ENCODE measurements at places on chromosomes 6 and 20. TPM values are rescaled to one million over a fixed set of nuclear protein-coding genes. Genes with fewer than 3 reads are reported as not detected.

DNA sequence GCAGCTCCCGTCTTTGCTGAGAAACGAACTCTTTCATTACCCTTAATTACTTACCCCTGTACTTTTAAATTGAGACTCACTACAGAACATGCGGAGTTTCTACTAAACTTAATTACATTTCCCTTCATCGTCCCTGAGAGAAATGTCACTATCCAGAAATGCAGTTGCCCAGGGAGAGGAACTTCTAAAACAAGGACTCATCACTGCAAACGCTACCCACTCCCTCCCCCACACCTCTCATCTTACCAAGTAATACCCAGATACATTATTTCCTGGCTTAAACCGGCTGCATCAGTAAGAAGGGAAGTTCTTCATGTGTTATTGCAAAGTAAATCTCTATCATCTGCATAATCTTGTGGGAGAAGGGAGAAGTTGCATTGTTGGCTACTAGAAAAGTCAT is 138.3 kb downstream of the IPCEF1 start:
- DNase-seq: no peak

Gene SLC17A3
- total RNA-seq: not detected

DNA sequence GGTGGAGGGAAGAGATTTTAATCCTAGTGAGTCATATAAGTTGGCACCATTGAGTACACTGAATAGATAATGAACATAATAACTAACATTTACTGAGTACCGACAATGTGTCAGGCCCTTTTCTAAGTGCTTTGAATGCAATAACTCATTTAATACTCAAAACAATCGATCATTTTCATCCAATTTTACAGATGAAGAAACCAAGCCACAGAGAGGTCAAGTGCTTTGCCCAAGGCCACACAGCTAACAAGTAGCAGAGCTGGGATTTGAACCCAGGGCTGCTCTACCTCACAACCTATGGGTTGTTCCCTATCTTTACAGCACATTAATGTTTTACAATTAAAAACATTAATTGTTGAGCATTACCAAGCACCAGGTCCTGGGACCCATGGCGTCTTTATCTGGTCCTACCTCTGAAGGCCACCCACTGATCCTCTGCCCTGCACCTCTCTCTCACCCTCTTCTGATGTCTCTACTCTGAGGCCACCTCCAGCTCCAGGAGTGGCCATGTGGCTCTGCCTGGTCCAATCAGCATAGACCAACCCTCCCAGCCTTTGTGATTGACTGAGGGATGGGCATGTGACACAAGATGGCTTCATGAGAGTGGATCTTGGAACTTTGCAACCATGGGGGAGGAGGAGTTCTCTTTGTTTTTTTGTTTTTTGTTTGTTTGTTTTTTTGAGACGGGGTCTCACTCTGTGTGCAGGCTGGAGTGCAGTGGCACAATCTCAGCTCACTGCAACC is 83.9 kb downstream of the KCNB1 start:
- no peak for DNase-seq

GRCh38 chr6:53825532-53826321 is 30.9 kb downstream of the LRRC1 start:
- DNase-seq: no peak

- DNase-seq: no peak
Measured at GRCh38 chr6:32553037-32553742, 23.1 kb upstream of the HLA-DRB5 start.

- DNase-seq: no peak
Measured at GRCh38 chr6:51839726-51840374, 247.6 kb downstream of the PKHD1 start.

DNA sequence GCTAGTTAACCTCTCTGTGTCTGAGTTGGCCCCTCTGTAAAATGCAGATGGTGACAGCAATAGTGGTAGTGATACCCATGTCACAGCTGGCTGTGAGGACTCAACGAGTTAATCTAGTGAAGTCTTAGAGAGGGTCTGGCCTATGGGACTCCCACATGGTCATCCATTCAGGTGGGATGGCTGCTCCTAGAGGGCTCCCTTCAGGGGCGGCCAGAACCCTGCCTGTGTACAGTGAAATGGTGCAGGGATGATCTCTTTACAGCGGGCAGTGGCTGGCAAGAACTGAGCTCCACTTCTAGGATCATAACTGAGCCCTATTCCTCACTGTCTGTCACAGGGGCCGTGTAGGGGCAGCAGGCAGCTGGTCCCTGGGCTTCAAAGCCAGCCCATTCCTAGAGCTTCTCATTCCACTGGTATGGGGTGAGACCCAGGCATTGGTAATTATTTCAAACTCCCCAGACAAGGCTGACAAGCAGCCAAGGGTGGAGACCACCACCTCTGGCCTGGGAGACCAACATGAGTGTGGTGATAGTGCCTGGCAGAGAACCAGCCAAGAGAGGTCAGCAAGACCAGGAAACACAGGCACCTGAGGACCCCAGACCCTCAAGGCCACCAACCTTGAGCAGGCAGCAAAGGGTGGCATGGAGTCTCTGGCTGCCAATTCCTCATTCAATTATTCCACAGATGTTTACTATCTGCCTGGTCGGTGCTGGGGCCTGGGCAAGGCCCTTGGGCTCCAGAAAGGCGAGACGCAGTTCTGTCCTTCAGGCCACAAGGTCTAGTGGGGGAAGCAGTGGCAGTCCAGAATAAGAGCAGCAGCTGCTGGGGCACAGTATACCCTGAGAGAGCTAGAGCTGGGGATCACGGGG is 103.4 kb downstream of the MRPL14 start:
- no peak for DNase-seq

Gene BPIFB1
- total RNA-seq: 0.13 TPM

Gene TRIM40
- not detected for total RNA-seq

GRCh38 chr6:14933183-14933544 is 312.7 kb upstream of the JARID2 start:
- no peak for DNase-seq

DNA sequence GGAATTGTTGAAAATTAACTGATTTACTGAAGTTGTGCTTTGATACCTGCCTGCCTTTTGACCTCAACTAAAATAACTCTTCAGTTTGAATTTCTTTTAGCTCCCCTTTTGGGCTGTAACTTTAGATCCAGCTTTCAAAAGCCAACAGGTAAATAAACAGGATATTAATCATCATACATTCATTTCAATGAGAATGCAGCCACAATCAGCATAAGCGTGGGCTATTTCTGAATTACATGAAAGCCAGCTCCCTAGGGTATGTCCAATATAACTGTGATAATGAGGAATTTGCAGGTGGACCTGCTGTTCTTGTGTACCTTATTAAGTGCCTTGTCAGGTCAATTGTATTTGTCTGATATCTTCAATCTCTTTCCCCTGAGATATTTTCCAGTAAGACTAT is 830.6 kb downstream of the KIF16B start:
- no peak for DNase-seq

DNA sequence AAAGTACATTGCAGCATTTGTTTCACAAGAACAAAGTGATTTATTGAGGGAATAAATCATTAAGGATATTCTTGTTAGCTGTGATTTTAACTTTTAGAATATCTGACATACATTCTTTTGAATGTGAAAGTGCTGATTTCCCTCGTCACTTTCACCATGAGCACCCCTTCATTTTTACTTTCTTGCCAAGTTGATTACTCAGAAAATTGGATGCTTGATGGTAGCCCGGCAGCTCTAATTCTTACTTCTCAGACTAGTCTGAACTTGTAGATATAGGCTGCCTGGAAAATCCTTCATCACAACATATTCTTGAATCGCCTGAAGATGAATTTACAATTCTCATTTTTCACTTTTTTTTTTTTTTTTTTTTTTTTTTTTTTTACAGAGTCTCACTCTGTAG is 147.1 kb upstream of the SMLR1 start:
- DNase-seq: no peak

DNA sequence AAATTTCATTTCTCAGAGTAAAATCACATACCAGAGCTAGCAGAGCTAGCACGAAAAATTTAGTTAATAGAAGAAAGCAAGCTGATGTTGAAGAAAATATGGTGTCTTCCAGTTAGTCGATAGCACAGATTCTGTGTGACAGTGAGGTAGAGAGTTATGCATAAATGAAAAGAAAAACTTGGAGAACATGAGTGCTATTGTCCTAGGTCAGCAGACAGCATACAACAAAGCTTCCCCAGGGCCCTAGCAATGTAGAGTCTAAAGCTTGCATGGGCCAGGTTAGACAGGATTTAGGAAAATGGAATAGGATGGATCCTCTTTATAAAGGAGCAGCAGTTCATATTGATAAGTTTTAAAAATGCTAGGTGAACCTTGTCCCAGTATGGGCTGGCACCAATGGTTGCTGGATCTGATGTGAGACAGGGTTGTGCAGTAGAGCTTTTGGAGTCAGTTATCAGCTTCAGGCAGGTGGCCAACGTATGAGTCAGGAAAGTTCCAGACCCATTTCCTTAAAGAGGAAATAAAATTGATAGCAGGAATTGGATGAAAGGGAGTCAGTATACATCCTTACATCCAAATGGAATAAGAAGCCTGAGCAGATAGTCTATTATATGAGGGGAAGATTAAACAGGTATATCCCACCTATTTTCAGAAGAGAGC is 277.2 kb downstream of the FRK start:
- DNase-seq: no peak

GRCh38 chr6:136798044-136798443 is 5.8 kb upstream of the MAP3K5 start:
- no peak for DNase-seq

Gene IL20RA
- total RNA-seq: 0.08 TPM

Gene ZNFX1
- 30.6 TPM for total RNA-seq

- DNase-seq: no peak
Measured at GRCh38 chr20:43977962-43978361, 63.3 kb downstream of the TOX2 start.

Gene HLA-DMB
- 106 TPM for total RNA-seq

Gene RWDD2A
- 2.4 TPM for total RNA-seq

DNA sequence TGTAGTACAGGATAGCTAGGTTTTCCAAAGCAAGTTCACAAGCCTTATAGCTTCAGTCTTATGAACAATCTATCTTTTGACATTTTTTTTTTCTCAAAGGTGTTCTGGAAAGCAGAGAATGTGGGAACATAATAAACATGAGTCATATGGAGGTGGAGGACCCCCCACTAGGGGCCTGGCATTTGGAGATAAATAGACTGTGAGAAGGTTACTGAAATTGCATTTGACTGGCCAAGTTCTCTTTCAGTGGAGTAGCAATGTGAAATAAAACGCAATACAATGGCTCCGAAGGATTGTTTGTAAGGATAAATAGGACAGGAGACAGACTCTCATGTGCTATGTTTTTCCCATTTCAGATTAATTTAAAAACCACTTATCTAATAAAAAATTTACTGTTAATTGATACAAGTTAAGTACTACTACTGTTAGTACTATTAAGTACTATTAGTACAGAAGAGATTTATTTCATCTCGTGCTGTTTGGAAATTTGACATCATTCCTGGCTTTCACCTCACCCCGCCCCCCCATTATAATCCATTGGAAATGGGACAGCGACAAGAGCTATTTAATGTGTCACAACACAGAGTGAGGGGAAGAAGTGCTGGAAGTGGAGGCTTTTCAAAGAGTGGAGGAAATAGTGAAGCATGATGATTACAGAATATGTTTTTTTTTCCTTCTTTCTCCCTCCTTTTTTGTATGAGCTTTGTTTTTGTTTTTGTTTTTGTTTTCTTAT is 122.6 kb upstream of the ID4 start:
- no peak for DNase-seq

DNA sequence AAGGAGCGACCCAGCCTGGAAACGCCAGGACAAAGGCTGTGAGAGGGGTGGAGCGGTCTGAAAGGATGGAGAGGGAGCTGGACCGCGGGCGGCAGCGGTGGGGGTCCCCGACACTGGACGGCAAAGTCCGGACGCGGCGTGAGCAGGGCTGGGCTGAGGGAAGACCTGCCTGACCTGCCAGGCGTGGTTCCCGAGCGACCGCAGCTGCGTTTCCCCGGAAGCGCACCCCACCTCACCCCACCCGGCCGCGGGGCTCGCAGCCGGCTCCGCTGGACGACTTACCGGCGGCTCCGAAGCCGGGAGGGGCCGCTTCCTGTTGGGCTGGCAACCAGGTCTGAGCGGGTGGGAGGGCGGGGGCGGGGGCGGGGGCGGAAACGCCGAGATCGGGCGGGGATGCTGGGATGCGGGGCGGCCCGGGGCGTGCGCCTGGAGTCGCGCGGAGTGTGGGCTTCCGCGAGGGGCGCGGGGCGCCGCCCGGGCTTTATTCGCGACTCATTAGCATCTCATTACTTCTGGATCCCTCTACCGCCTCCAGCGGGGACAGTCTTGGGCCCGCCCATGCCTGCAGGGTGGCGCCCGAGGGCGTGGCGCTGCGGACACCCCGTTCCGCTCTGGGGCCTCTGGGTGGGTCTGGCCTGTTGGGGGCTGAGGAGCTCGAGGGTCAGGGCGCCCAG is at the start of gene MICAL1:
TSS of gene MICAL1 (minus strand) at position 336 of the 674 bp plus-strand sequence. CDS start 1,576 bp downstream, outside the sequence.
- DNase-seq: peak; percentile 45

DNA sequence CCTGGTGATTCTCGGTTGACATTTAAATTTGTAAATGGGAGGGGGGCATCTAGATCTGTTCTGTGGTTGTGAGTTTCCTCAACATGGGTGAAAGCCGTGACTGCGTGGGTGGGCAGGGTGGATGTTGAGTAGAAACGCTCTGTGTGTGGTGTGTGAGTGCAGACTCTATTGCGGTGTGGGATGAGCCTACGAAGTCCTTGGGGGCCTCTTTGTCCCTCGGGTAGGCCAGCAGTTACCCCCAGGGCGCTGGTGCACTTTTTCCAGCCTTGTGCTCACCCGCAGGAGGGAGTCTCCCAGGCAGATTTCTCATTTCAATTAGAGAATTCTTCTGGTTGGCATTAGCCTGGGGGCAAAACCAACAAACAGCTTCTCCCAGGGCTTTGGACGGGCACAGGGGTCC is 10.6 kb downstream of the TOX2 start:
- DNase-seq: peak; percentile 34

DNA sequence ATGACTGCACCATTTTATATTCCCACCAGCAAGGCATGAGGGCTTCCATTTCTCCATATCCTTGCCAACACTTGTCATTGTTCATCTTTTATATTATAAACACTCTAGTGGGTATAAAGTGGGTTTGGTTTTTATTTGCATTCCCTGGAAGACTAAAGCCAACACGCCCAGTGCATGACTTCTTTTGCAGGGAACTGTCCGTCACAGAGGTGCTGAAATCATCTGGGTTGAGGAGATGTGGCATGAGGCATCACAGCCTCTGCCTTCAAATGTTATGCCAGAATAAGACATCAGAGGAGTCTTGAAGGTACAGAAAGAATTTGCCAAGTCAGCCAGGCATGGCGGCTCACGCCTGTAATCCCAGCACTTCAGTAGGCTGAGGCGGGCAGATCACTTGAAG is 29.9 kb upstream of the FAM210B start:
- no peak for DNase-seq

DNA sequence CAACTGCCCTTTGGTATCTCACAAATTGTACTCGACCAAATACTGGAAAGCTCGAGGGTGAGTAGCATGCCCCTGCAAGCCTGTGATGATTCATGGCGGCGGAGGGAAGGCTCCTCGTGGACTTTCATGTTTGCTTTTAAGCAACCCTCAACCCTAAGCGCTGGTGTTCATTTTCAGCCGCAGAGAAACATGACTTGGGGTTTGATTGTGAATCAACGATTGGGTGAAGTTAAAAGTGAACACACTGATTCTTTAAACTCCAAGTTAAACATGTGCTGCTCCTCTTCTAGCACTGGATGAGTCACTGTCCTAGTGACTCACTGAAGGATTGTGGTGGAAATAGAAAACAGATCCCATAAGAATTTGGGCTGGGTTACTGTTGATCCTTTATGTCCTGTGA is 8.3 kb downstream of the CD109 start:
- DNase-seq: no peak

- DNase-seq: no peak
Measured at GRCh38 chr20:24819331-24819965, 129.6 kb upstream of the CST7 start.

- DNase-seq: no peak
Measured at GRCh38 chr6:168362276-168362990, 42.9 kb upstream of the DACT2 start.

Gene FRMD1
- not detected for total RNA-seq

Gene RNF114
- 62.9 TPM for total RNA-seq

- DNase-seq: peak; percentile 43
Measured at GRCh38 chr6:153092082-153093013, 38.7 kb downstream of the RGS17 start.
